ENCODE measurements at places on chromosomes 5 and 9.
A peak's percentile ranks its signal among the peaks of the same experiment; 100 is the strongest.

GRCh38 chr9:134162212-134162775 is 2.1 kb downstream of the RNU6ATAC start:
- no peak for DNase-seq

- DNase-seq, result no peak
Observed at GRCh38 chr5:56409331-56410190, 176.4 kb upstream of the ANKRD55 start.

DNA sequence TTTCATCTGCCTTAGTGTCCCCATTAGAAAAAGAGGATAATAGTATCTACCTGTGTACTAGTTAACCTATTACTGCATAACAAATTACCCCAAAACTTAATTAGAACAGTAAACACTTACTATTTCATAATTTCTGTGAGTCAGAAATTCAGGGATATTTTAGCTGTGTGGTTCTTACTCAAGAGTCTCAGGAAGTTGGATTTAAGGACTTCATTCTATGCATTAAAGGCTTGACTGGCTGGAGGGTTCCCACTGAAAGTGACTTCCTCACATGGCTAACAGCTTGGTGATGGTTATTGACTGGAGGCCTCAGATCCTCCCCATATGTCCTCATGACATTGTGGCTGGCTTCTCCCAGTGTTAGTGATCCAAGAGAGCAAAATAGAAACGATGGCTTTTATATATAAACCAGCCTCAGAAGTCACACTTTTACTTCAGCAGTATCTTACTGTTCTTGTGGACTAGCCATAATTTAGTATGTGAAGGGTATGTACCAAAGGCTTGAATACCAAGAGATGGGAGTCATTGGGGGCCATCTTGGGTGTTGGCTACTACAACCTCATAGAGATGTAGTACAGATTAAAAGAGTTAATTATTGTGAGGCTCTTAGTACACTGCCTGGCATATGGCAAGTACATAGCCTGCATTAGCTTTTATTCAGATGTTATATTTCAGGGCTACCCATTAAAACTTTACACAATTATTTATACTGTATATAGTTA is 9.9 kb downstream of the RAD23B start:
- DNase-seq, result no peak

DNA sequence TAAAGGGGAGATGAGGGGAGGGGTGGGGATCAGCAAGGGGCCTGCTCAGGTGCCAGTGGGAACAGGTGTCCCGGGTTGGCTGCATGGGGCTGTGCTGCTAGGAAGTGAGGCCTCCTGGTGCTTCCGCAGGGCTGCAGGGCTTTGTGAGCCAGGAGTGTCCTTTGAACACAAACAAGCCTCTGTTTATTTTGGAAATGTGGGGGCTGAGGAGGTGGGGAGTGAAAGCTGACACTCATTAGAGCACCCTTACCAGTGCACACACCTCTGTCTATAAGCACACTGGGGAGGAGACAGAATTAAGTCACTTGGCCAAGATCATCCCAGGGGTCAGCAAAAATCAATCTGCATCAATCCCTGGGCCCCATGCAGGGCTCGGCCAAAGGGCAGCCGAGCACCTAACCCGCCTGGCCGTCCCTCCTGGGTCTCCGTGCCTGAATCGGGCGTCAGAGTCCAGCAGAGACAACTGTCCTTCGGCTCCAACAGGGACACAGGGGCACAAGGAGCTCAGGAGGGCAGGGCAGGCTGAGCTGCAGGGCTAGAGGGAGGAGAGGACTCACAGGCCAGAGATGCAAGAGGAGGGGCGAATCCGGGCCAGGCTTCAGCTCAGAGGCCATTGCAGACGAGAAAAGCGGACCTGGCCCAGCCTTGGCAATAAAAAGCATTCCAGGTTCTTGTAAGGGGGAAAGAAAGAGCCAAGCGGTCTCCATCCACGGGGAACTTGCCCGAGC is 99.8 kb downstream of the VAV2 start:
- no peak for DNase-seq

GRCh38 chr9:90802386-90802985 is 867 bp downstream of the SYK start:
- no peak for DNase-seq

- DNase-seq, result no peak
Observed at GRCh38 chr5:90037646-90038045, 371.9 kb downstream of the CETN3 start.

- DNase-seq, result no peak
Observed at GRCh38 chr5:143671674-143672569, 140.0 kb upstream of the HMHB1 start.

DNA sequence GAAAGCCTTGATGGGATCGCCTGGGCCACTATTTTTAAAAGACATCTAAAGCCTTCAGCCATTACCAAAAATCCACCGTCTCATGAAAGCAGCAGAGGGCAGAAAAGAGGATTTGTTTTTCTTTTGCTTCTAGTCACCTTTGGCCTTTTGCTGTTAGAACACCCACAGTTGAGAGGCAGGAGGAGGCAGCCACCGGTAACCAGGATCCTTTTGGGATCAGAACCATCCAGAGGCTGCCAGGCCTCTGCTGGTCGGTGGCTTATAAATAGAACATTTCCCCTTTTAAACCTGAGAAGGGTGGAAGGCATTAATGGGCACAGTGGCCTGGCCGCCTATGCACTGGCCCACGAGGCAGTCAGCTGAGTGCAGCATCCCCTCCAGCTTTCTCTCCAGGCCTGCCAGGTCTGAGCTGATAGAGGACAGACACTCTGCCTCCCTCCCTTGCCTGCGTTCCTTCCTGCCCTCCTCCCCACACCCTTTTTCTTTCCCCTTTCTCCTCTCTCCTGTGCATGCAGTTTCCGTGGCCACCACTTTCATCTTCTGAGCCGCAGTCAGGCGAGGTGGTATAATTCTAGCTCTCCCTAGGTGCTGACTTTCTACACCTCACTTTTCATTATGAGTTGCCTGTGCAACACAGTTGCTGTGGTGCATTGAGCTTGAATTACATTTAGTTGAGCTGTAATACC is 253.4 kb downstream of the ARHGAP26 start:
- no peak for DNase-seq

GRCh38 chr5:41636605-41637004 is 126.2 kb upstream of the PLCXD3 start:
- DNase-seq, result no peak

DNA sequence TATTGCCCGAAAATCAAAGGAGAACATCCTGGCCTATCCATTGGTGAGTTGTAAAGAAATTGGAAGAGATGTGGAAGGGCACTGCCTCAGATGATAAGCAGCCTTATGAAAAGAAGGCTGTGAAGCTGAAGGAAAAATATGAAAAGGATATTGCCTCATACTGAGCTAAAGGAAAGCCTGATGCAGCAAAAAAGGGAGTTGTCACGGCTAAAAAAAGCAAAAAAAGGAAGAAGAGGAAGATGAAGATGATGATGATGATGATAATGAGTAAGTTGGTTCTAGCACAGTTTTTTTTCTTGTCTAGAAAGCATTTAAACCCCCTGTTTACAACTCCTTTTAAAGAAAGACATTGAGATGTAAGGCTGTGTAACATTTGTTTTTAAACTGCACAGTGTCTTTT is 59.8 kb upstream of the ZBED3 start:
- DNase-seq, result no peak

DNA sequence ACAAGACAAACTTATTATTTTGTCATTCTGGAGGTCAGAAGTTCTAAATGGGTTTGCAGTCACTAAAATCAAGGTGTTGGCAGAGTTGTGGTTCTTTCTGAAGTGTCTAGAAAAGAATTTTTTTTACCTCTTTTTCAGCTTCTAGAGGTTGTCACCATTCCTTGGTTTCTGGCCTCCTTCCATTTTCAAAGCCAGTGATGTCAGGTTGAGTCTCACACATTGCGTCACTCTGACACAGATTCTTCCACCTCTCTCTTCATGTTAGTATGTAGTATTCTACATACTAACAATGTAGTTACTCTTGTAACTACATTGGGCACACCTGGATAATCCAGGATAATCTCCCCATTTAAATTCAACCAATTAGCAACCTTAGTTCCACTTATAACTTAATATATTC is 290.3 kb downstream of the RFX3 start:
- no peak for DNase-seq

DNA sequence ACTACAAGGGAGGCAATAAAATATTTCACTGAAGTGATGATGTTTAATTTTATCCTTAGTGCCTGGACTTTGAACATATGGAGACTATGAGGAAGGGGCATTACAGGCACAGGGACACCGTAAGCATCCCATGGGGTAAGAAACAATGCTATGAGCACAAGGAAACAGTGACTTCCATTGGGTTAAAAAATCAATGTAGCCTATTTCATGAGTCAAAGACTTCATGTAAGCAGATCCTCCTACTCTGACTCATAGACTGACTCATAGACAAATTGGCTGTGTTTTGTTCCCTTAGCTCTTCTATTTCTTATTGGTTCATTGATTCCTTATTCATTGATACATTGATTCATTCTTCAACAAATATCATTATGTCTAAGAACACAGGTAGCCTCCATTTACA is 351.0 kb downstream of the PRELID2 start:
- DNase-seq, result no peak

- DNase-seq, result no peak
Observed at GRCh38 chr5:177023303-177023664, 788 bp downstream of the ZNF346 start.

GRCh38 chr5:84603568-84604185 is 219.0 kb upstream of the EDIL3 start:
- no peak for DNase-seq

DNA sequence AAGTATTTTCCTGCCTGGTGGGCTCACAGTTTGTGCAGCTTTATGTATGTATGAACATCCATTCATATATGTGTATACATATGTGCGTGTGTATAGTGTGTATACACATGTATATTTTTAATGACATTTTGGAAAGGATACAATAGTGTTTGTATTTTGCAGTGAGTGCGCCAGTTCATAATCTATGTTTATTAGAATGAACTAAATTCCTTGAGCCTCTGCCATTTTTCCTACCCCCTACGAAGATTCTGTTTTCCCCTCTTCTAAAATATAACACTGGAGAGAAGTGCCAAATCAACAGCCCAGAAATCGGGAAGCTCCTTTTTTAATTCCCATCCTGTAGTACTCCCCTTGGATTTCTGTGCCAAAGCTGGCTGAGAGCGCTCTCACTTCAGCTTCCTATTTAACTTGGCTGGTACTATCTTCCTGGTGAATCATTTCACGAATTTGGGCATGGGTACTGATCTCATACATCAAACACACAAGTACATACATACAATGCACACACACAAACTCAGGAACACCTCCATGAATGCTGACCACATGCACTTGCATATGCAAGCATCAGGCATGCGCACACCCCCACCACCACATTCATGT is 578.4 kb upstream of the WWC1 start:
- DNase-seq, result no peak

DNA sequence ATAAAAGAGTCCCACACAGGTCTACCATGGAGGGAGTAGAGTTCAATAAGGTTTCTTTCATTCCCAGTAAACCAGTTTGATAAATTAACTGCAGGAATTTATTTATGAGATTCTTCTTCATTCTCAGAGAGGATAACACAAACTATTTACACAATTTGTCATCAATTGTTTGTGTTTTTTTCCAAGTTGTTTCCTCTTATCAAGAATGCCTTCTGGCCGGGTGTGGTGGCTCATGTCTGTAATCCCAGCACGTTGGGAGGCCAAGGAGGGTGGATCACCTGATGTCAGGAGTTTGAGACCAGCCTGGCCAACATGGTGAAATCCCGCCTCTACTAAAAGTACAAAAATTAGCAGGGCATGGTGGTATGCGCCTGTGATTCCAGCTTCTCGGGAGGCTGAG is 216.7 kb downstream of the MLLT3 start:
- DNase-seq, result no peak

- peak; percentile 34 for DNase-seq
Observed at GRCh38 chr5:1111727-1112289, at the start of gene SLC12A7. Gene SLC12A7 (minus strand): TSS chr5:1112063. CDS start chr5:1111991, 72 bp downstream.

DNA sequence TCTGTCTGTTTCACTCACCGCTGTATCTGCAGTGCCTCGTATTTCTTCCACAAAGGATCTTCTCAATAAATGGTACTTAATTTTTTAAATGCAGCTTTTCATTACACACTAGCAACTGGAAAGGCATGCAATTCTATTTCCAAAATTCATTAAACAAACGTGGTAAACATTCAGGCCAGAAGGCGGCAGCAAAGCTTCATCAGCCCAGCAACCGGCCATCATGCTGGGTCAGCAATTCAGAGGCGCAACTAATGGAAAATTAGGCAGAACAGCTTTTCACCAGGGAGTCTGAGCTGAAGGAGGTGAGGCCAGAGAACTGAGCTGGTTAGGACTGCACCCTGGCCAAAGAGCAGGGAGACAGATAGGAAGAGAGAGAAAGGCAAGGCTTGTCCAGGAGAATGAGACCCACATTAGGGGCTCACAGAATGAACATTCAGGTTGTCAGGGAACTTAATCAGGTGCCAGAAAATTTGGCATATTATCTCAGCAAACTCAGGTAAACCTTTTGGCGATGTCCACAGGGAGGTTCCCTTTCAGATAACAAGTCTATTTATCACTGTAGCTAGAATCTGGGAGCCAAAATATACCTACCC is 17.7 kb upstream of the RNF180 start:
- DNase-seq, result no peak

DNA sequence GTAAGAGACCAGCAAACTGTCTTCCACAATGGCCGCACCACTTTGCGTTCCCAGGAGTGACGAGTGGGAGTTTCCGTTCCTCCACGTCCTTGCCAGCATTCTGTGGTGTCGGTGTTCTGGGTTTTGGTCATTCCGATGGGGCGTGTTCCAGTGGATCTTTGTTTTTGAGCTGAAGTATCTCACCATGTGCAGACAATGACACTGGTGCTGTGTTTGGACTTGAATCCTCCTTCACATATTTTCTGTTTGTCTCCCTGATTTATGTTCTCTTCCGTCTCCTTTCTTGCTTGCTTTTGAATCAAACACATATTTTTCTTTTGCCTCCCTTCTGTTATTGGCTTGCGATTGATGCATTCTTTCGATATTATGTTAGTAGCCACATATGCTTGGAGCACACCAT is 60.8 kb upstream of the IRX4 start:
- no peak for DNase-seq

- peak; percentile 34 for DNase-seq
Observed at GRCh38 chr9:131277910-131278701, 1.8 kb upstream of the FAM78A start.

GRCh38 chr5:142014911-142015584 is 2.2 kb upstream of the GNPDA1 start:
- no peak for DNase-seq

All from activated gamma-delta T cell (primary cell).